SHP77 treated with DMSO at 0.1 percent for 48 hours (cell line): ENCODE measurements at places on chromosomes 11 and 22.

GRCh38 chr11:114044042-114044871 lies 15.3 kb upstream of the ZBTB16 start:
- DNase-seq, result no peak

DNA sequence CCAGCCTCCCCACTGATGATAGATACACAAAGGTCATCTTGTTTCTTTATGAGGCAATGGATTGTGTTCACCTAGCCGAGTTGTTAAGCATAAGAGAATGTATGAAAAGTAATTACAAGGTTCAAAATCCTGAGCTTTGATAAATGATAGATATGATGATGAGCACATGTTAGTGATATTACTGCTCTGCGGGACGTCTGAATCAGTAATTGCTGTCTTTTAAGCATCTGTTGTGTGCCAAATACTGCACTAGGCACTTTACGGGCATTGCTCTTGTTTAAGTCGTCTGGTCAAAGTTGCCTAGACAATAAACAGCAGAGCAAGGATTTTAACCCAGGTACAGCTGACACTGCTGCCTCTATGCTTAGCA lies 559 bp upstream of the RNF141 start:
- no peak for DNase-seq

GRCh38 chr11:129842138-129842537 lies 26.5 kb downstream of the TMEM45B start:
- DNase-seq, result no peak

DNA sequence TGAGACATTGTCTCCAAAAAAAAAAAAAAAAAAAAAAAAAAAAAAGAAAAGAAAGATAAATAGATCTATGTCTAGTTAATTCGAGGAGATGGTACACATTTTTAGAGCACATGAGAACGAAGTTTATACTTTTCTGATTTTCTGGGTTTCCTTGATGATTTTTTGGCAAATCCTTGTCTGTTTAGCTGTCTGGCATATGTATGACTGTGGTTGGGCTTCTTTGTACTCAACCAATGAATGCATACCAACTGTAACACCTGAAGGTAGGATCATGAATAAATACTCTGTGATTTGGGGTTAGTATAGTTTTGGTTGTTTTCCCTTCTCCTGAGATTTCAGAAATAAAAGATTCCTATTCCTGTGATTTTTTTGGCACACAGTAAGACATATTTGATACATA lies 63.1 kb downstream of the ARHGEF12 start:
- DNase-seq, result no peak

DNA sequence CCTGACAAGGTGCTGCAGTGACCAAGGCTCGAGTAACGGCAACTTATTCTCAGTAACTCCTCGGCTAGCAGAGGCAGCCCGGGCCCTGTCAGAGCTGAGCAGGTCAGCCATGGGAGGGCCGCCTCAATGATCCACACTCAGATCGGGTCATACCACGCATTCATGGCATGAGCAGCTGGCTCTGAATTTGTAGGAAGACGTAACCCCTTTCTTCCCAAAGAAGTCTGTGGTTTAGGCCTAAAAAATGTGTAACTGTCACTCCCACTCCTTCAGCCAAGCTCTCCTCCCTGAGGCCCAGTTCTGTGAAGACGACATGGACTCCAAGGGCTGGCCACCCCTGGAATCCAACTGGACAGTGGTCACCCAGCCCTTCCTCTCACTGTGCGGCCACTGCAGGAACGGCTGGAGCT lies 30.0 kb downstream of the PPP2R1B start:
- no peak for DNase-seq

DNA sequence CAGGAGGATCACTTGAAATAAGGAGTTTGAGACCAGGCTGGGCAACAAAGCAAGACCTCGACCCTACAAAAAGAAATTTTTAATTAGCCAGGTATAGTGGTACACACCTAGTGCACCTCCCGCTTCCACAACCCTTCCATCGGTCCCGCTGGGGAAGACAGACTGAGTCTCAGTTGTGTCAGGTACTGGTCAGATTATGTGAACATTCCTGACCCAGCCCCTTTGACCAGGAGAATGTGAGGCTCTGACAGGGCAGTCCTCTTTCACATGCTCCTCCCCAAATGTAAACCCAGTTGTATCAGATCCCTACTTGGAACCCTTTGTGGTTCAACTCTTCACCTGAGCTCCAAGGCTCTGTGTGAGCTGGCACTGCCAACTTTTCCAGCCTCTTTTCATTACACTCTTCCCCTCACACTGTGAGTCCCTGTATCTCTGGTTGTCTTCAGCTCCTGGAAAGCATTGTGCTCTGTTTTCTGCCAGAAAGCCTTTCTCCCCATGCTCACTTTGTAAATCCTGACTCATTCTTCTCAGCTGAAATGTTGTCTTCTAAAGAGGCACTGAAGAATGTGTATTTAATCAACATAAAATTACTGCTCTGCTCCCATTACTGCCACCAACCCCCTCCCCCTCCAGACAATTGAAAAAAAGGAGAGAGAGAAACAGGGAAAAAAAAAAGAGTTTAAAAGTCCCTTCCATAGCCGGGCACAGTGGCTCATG lies 2.1 kb upstream of the TTLL12 start:
- no peak for DNase-seq

GRCh38 chr11:57585301-57585700 lies 12.2 kb upstream of the SERPING1 start:
- DNase-seq, result no peak

GRCh38 chr11:130804306-130805076 lies 111.8 kb downstream of the SNX19 start:
- no peak for DNase-seq

DNA sequence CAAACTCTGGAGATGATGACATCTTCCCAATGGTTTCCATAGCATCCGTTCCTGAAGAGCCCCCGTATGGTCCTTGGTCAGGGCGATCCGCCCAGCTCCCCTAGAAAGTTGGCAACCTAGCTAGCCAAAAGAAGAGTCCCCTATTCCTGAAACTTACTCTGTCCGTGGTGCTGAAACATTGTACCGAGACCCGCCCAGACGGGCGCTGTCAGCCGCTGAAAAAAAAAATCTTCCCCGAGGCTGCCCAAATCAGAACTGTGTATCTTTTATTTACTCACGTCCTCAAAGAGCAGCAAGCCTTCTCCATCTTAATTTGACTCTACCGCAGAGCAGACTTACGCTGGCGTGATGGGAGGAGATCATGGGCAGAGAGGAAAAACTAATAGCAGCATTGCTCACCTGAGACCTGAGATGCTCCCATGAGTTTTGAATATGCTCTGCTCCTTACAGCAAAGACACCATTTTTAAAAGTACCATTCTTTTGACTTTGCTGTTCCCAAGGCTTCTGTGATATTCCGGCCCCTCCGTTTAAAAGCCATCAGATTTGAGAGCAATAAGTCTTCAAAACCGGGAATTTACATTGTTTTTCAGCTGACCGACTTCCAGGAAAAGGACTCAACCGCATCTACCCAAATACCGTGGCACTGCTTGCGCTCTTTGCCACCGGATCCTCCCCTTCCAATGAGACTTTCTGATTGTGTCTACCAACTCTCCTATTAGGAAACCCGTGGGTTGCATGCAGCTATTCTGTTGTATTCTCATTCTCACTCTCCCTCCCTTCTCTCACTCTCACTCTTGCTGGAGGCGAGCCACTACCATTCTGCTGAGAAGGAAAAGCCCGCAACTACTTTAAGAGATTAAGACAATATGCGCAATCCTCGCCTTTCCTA lies at the start of gene SLC17A6:
Gene SLC17A6 (plus strand): TSS at position 786 of the 890 bp plus-strand sequence. CDS start 153 bp downstream, outside the sequence.
- DNase-seq, result no peak

GRCh38 chr22:38996105-38996504 lies 14.0 kb downstream of the APOBEC3B start:
- DNase-seq, result no peak

GRCh38 chr11:47350315-47350714 lies 2.2 kb downstream of the MYBPC3 start:
- no peak for DNase-seq

DNA sequence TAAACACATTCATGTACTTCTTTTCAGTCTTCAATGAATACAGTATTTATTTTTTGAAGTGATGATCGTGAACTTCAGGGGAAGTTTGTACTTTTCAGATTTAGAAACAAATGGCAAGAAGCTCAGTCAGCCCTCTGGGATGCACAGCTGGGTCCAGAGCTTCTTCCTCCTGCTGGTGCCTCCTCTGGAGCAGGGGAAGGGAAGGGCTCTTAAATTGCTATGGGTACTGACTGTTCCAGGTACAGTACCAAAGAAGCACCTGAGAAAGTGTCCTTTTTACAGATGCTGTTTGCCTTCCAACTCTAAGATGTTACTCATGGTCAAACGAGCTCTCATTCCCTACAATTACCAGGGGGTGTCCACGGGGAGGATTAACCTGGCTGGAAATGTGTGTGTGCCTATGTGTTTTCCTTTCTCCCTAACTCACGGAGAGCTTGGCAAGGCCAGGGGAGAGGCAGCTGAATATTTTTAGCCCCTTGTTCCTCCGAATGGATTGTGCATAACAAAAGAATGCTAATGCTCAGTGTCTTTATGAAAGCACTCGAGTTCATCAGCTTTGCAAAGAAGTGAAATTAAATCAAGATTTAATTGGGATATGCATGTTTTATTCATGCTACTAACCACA lies 313.7 kb upstream of the CADM1 start:
- DNase-seq, result no peak

DNA sequence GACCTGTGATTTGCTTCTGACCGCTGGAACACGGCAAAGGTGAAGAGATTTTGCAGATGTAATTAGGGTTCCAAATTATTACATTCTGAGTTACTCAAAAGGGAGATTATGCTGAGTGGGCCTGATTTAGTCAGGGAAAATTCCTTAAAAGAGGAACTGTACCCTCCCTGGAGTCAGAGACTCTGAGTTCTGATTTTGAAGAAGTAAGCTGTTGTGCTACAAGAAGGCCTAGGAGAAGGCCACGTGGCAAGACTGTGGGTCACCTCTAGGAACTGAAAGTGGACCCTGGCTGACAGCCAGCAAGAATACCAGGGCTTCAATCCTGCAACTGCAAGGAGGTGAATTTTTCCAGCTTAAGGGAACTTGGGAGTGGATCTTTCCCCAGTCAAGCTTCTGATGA lies 45.3 kb downstream of the CHRDL2 start:
- DNase-seq, result no peak

DNA sequence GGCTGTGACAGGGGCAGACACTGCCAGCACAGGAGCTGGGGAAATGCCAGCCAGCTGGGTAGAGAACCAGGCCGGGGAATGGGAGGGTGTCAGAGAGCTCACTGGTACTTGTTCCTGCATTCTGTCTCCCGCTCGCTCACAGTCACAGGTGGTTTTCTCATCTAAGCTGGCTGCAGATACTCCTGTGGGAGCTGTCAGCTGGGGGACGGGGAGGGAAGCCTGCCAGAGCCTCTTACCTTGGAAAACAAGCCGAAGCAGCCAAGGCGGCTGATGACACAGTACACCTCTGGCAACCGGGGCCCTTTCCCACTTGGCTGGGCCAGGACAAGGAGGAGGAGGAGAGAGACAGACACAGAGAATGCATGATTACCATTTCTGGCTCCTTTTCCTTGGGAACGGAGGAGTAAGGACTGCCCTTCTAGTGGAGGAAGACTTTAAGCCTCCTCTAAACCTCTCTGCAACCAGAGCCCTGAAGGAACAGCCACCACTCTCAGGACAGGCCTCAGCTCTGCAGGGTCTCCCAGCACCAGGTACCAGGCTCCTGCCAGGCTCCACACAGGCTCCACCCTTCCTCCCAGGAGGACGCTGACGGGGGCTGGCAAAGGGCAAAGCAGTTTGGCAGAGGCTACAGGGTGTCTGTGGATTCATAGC lies 25.1 kb downstream of the RPL27A start:
- DNase-seq, result no peak

GRCh38 chr11:117535850-117536411 lies 208.3 kb downstream of the CEP164 start:
- DNase-seq, result no peak

- no peak for DNase-seq
Observed at GRCh38 chr22:38707346-38707745, 1.6 kb downstream of the GTPBP1 start.

DNA sequence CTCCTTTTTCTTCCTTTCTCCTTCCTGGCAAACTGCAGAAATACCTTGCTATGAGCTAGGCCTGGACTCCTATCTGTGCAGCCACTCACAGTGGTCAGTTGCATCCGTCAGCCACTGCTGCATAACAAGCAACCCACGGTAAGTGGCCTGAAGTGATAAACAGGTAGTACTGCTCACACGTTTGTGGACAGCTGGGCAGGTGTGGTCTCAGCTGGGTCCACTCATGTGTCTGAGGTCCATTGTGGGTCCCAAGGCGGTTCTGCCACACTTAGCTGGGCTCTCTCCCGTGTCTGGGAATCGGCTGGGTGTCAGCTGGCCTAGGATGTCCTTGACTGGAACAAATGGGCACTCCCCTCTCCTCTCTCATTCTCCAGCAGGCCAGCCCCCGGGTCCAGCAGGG lies 109.3 kb downstream of the BRD1 start:
- no peak for DNase-seq

DNA sequence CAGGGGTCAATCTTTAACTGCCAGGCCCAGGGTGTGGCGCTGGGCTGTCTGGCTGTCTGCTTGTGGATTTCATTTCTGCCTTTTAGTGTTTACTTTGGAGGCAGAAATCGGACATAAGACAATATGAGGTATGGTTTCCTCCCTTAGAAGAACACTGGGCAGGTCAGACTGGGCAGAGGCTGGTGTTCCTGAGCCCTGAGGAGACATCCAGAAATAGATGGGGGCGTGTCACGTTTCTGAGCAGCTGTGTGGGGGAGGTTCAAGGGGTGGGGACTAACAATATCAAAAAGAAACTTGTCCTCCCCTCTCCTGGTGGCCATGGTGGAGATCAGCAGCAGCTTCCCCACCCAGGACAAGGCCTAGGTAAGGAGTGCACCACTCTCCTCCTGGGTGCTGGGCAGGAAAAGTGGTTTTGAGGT lies at the start of gene ART1:
Gene ART1 (plus strand): TSS at position 312 of the 419 bp plus-strand sequence. CDS start 14,086 bp downstream, outside the sequence.
- DNase-seq, result no peak

DNA sequence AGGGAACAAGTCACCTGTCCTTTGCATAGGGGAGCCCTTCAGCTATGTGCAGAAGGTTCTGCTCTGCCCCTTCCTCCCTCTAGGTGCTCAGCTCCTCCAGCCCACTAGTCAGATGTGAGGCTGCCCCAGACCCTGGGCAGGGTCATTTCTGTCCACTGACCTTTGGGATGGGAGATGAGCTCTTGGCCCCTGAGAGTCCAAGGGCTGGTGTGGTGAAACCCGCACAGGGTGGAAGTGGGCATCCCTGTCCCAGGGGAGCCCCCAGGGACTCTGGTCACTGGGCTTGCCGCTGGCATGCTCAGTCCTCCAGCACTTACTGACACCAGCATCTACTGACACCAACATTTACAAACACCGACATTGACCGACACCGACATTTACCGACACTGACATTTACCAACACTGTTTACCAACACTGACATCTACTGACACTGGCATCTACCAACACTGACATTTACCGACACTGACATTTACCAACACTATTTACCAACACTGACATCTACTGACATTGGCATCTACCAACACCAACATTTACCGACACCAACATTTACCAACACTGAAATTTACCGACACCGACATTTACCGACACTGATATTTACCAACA lies 71.9 kb upstream of the PPP6R3 start:
- no peak for DNase-seq
